NCI-H1105 (cell line): ENCODE measurements at places on chromosomes 3 and 15.

DNA sequence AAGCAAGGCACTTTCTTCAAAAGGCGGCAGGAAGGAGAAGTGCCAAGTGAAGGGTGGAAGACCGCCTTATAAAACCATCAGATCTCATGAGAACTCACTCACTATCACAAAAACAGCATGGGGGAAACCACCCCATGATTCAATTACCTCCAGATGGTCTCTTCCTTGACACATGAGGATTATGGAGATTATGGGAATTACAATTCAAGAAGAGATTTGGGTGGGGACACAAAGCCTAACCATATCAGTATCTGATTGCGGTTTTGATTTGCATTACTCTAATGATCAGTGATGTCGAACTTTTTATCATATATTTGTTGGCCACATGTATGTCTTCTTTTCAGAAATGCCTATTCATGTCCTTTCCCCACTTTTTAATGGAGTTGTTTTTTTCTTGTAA, 549.3 kb upstream of the IL12A start:
- DNase-seq, result no peak

GRCh38 chr15:83854950-83855707, 201.2 kb downstream of the ADAMTSL3 start:
- no peak for DNase-seq

- DNase-seq, result peak; percentile 93
Measured at GRCh38 chr3:194130807-194131589, 5.0 kb upstream of the HES1 start.

DNA sequence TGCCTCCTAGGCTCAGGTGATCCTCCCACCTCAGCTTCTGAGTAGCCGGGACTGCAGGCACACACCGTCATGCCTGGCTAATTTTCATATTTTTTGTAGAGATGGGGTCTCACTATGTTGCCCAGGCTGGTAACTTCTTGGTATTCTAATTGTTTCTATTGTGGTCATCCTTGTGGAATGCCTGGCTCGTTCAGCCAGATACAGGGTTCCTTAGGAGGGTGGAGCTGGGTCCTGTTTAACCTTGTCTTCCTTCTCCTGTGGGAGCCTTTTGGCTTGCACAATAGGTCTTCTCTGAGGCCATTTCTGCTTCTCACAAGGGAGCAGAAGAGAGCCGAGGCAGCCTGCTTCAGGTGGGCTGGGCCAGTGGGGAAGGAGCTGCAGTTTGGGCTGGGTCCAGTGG, 15.7 kb downstream of the PLEKHO2 start:
- DNase-seq, result no peak

DNA sequence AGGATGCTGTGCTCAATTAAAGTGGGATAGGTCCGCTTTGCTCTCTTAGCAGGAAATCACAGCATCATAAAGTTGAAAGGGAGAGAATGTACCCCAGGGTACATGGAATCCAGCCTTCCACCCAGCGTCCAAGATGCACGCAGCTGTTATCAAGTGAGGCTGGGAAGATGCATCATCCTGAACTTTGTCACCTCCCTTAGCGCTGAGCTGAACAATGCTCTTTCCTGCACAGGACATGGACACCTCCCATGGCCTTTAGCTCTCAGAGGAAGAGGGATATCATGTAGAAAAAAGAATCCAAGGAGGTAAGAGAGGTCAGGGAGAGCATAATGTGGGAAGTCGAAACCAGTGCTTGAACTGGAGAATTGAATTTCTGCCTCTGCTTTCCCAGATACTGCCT, 192.8 kb downstream of the FEZF2 start:
- DNase-seq, result no peak

DNA sequence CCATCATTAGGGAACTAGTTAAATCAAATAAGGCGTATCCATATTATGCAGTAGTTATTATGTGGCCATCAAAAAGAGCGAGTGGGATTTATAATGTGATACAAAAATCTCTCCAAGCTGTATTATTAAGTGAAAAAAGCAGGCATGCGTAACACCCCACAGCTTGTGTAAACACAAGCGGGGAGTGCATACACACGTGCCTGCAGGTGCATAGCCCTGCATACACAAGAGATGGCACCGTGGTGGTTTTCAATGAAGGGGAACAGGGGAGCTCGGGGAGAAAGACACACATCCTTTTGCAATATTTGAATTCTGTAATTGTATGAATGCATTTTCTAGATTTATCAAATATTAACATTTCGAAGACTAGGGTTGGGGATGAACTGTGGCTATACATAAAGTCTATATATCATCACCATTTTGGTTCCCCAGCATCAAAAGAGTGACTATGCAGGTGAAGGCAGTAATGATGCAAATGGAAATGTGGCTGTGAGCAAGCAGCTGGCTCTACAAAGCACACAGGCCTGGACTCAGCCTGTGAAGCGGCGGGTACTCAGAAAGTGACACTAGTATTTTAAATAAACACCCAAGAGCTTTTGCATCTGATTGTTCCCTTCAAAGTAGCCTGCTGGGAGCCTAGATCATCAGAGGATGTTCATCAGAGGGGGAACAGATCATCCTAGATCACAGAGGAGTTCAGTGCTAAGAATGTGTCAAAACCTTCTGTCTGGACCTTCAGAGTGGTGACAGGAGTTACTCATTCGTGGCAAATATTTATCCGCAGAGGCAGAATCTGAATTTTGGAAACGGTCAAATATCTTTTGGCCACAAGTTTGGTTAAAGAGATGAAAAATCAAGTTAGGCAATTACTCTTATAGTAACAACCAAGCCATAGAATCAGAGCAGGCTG, 9.4 kb upstream of the KIF7 start:
- no peak for DNase-seq

GRCh38 chr3:100136921-100137320, 22.6 kb upstream of the FILIP1L start:
- no peak for DNase-seq

- DNase-seq, result no peak
Measured at GRCh38 chr3:13009132-13009945, 63.9 kb downstream of the IQSEC1 start.

- DNase-seq, result no peak
Measured at GRCh38 chr3:116306149-116306548, 139.1 kb downstream of the LSAMP start.

GRCh38 chr3:101478980-101479379, 34.0 kb downstream of the SENP7 start:
- no peak for DNase-seq

DNA sequence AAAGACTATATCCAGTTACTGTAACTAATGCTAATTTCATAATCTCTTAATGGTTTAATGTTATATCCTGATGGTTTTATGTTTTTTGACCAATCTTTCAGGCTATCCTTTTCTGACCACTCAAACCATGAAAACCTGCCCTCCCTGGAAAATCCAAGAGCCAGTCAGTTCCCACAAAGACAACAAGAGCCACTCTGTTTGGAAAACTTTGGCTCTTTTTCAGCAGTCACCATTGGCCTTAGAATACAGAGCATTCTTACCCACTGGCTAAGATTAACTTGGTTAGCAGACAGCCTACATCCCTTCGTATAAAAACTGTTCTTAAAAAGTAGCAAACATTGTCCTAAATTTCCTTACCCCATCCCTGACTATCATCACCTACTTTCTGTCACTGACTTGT, 32.9 kb downstream of the ALCAM start:
- DNase-seq, result no peak

- peak; percentile 83 for DNase-seq
Measured at GRCh38 chr3:182618981-182619591, 174.2 kb upstream of the ATP11B start.

DNA sequence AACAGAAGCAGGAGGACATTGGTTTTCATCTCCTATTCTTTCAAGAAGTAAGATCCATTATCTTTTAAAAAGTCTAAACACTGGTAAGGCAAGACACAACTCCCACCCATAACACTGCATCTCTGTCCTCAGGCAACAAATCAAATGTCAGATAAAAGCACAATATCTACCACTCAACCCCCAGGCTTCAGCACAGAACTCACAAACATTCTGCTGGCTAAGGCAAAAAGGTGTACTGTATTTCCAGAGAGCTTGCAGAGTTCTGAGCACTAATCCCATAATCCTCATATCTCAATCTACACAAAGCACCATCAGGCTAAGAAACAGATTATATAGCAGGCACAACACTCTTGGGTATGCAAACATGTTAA, 20.9 kb downstream of the RAF1 start:
- DNase-seq, result no peak

DNA sequence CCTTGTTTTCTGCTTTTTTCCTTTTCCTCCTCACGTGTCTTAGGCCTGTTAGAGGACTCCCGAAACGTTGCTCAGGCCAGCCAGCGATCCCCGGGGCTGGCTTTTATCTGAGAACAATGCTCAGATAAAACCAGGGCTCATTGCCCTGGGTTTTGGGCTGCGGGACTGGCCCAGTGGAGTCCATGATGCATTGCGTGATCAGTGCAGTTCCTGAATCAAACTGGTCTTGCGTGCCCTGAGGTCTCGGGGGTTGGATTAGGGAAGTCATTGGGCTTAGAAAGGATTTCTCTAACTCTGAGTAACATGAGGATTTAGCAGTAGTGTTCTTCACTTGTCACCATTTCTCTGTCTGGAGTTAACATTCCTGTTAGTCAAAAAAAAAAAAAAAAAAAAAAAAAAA, 66.3 kb downstream of the CCR1 start:
- DNase-seq, result no peak

GRCh38 chr15:35674873-35675781, 129.2 kb upstream of the DPH6 start:
- no peak for DNase-seq

- no peak for DNase-seq
Measured at GRCh38 chr3:50559702-50560101, 7.8 kb downstream of the C3orf18 start.

DNA sequence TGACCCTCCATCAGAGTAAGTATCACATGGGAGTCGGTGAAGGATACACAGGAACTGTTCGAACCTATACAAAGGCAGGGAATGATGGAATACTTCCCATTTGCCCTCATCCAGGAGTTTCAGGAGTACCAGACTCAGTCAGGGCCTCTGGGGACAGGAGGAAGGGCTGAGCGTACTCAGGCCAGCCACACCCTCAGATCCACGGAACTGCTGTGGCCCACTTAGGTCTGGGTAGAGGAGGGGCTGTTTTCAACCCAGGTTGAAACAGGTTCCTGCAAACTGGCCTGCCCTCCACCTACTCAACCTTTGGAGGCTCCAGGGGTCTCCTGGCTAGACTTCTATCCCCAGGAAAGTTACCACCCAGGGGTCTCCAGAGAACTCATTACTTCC, 6.7 kb upstream of the IGDCC3 start:
- no peak for DNase-seq

- DNase-seq, result peak; percentile 30
Measured at GRCh38 chr3:24237971-24238706, 256.5 kb downstream of the THRB start.

GRCh38 chr15:65996901-65997300, 127.6 kb downstream of the RAB11A start:
- DNase-seq, result no peak

DNA sequence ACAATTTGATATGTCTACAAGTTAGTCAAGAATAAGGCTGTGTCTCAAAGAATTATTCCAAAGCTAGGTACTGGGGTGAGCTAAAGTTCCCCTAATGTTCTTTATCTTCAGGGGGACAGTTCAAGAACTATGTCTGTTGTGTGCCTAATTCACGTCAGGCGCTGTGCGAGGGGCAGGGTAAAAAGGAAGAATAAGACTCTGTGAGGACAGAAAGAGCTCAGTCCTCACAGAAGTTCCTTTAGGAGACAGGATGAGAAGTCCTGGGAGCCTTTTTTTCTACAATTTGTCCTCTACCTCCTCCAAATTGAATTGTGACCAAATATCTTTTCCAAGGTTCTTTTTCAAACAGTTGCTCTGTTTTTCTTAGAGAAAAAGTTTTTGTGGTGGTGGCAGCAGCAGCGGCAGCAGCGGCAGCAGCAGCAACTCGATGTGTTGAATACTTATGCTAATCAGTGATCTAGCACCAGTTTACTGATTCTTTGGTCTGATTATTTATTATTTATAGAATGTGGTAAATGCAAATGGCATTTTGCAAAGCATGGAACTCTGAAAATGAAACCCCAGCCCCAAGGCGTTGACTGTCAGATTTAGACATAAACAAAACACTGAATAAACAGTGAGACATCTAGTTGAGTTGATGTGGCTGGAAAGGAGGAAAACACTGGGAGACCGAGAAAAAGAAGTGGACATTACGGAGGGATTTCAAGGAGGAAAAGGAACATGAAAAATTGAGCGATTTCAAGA, 88.6 kb downstream of the GTPBP8 start:
- no peak for DNase-seq

DNA sequence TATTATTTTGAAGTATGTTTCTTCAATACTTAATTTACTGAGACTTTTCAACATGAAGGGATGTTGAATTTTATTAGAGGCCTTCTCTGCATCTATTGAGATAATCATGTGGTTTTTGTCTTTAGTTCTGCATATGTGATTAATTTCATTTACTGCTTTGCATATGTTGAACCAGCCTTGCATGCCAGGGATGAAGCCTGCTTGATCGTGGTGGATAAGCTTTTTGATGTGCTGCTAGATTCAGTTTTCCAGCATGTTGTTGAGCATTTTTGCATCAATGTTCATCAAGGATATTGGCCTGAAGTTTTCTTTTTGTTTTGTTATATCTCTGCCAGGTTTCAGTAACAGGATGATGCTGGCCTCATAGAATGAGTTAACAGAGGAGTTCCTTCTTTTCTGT, 134.4 kb downstream of the RSRC1 start:
- no peak for DNase-seq

DNA sequence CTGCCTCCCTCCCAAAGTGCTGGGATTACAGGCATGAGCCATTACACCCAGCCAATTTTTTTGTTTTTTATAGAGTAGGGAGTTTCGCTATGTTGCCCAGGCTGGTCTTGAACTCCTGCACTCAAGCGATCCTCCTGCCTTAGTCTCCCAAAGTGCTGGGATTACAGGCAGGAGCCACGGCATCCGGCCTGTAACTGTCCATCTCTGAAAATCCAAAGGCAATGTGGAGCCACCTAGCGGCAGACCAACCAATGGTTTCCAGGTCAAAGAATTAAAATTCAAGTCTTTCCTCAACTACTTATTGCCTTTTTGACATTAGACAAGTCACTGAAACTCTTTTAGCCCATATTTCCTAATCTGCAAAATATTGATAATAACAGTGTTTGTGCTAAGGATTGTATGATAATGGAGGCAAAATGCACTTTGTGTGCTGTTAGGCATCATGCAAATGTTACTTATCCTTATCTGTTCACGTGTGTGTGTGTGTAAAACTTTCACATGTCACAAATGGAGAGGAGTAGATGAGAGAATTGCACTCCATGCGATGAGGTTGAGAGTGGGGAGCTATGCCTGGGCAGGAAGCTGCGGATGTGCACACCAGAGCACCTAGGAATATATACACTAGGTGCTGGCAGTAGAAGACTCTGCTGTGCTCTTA, 48.7 kb downstream of the COL8A1 start:
- DNase-seq, result peak; percentile 15

- peak; percentile 42 for DNase-seq
Measured at GRCh38 chr3:50971487-50971924, 296.8 kb downstream of the DOCK3 start.

DNA sequence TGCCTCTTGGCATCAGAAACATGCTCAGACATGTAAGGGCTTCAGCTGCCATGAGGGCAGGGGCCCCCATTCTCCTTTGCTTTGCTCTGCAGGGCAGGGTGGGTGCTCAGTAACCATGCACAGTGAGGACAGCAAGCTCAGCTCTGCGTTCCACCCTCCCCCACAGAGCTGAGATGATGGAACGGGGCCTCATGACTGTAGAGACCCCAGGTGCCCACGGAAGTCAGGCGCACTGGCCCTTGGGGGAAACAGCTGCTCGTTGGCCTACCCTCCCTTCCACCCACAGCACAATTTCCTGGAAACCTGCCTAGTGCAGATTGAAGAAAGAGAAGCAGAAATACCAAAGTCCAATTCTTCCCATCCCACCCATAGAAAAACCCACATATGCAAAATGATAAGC, 10.5 kb downstream of the CTXND1 start:
- no peak for DNase-seq
